Mammary epithelial cell (primary cell): ENCODE measurements at places on chromosomes 7 and 10. TPM values are rescaled to one million over a fixed set of nuclear protein-coding genes. Genes with fewer than 3 reads are reported as not detected.

Gene C10orf90
- not detected for polyA plus RNA-seq

Gene ATRNL1
- polyA plus RNA-seq: 0.06 TPM

Gene OR6V1
- not detected for polyA plus RNA-seq

Gene CCDC172
- not detected for polyA plus RNA-seq

- DNase-seq: peak; percentile 51
Measured at GRCh38 chr7:133676805-133677370, 424.0 kb downstream of the EXOC4 start.

Gene MBL2
- polyA plus RNA-seq: not detected

DNA sequence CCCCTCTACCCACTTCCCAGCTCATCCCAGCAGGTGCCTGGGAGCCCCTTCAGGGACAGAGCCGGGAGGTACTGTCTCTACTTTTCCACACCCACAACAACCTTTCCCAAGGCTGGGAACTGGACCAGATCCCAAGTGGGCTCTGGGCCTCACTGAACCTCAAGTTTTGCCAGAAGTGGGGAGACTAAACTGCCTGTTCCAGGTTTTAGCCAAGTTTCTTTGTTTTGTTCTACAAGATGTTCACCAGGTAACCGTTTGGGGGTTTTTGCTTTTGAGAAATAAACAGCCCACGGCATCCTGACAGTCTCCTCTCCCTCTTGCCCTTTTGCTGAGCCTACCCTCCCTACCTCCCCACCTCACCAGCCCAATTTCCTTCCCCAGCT, 10.6 kb upstream of the EMX2 start:
- no peak for DNase-seq

GRCh38 chr7:3918576-3918975, 617.5 kb downstream of the SDK1 start:
- DNase-seq: no peak

Gene HERPUD2
- polyA plus RNA-seq: 39.4 TPM

DNA sequence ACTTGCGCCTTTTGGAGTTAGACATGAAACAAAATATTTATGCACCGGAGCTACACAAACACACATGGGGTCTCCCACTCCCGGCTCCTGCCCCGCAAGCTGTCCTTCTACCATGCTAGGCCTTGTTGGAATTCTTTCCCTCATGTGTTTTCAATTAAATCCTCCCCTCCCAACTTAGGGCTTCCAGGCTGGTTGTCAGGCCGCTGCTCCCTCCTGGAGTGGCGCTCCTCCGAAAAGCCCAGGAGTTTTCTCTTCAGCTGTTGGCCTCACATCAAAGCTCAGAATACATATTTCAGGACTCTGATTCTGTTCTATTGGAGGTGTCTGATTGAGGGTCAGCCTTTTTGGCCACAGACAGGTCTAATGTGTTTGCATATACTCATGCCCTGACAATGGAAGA, 113.3 kb downstream of the FANK1 start:
- no peak for DNase-seq

Gene TMEM229A
- not detected for polyA plus RNA-seq

GRCh38 chr10:126846959-126847358, 58.3 kb upstream of the DOCK1 start:
- no peak for DNase-seq

- no peak for DNase-seq
Measured at GRCh38 chr7:41199136-41199535, 503.8 kb downstream of the INHBA start.

- no peak for DNase-seq
Measured at GRCh38 chr10:71233482-71233892, 21.1 kb downstream of the UNC5B start.

DNA sequence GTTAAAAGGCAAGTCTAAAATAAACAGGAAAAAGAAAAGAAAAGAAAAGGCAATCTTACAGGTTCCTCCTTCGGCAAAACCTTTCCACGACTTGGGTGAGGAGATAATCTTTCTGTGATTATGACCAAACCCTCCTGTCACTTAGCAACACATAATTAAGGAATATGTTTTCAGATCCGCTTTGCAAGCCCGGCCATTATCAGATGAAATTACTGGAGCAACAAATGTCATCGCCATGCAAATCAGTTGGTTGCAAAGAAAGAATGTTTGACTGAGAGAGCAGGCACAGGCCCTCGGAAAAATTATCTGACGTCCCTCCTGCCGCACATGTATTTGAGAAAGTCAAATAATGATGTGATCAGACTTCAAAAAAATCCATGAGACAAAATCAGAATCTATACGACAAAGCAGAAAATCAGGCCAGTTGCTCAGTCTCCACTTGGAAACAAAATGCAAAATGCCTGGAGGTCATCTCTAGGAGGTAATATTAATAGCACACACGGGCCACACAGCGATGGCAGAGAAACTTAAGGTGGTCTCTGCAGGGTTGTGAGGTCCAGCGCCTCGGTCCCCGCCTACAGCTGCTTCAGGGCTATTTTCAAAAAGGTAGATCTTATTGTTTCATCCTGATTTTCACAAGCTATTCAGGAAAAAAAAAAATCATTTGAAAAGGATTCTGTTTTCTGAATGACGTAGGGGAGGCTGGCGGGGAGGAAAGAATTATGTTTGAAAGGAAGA, 82.7 kb downstream of the ZRANB1 start:
- DNase-seq: no peak

- DNase-seq: no peak
Measured at GRCh38 chr10:19640566-19641263, 175.5 kb upstream of the PLXDC2 start.

Gene SPDYE16
- not detected for polyA plus RNA-seq

DNA sequence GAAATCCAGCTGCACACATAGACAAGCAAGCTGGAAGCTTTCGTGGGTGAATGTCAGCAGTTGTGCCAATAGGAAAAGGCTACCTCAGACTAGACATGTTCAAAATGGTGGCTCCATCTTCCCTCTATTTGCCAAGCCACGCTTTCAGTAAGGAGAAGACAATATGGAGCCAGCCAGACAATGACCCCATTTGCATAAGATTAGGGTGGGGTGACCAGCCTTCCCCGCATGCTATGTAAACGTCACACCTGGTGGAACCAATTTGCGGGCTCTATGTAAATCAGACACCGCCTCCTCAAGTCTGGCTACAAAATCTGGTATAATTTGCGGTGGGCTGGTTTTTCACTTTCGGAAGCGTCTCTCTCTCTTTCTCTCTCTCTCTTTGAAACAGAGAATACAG, 297.4 kb upstream of the PCDH15 start:
- no peak for DNase-seq

Gene FAM149B1
- 16.2 TPM for polyA plus RNA-seq

DNA sequence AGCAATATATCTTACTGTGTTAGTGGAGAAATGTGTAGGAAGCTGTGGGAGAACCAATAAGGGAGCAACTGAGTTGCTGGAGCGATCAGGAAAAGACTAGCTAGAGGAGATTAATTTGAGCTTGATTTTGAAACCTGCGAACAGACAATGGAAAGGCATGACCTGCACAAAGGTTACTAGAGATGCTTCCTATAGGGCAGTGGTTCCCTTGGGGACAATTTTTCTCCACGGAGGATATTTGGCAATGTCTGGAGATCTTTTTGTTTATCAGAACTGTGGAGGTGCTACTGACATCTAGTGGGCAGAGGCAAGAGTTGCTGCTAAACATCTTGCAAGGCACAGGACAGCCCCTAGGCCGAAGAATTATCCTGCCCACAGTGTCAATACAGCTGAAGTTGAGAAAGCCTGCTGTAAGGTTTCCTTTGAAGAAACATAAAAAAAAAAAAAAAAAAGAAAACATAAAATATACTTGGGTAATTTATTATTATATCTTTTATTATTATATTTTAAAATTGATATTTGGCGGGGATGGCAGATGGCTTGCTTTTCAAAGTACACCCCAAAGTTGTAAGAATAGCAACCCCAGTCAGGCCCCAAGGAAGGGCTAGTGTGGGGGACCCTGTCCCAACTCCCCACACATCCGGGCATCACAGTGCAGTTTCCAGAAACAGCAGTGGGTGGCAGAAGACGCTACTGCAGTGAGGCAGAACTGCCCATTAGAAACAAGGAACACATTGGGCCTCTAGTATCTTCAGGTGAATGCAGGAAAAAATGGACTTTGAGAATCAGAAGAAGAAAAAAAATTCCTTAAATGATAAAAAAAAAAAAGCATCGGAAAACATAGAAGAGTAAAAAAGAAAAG, 481.6 kb downstream of the SH2D4B start:
- DNase-seq: peak; percentile 34

Gene ING3
- polyA plus RNA-seq: 7.3 TPM

GRCh38 chr10:98300526-98301229, 32.7 kb upstream of the LOXL4 start:
- no peak for DNase-seq

DNA sequence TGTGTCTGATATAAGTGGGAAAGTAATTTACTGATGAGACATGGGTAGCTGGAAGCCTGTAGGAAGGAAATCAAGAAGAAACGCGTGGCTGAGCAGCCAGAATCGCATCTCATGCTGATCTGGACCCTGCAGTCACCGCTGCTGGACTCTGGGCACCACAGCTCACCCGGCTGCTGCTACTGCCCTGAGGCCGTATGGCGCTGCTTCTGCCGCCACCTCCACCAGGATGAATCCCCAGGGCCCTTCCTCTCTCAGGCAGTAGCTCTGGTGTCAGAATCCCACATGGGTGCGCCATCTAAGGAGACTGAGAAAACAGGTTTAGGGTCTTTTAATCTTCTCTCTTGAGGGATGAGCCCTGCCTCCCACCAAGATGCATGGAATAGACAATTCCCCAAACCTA, 70.3 kb upstream of the AGK start:
- no peak for DNase-seq

DNA sequence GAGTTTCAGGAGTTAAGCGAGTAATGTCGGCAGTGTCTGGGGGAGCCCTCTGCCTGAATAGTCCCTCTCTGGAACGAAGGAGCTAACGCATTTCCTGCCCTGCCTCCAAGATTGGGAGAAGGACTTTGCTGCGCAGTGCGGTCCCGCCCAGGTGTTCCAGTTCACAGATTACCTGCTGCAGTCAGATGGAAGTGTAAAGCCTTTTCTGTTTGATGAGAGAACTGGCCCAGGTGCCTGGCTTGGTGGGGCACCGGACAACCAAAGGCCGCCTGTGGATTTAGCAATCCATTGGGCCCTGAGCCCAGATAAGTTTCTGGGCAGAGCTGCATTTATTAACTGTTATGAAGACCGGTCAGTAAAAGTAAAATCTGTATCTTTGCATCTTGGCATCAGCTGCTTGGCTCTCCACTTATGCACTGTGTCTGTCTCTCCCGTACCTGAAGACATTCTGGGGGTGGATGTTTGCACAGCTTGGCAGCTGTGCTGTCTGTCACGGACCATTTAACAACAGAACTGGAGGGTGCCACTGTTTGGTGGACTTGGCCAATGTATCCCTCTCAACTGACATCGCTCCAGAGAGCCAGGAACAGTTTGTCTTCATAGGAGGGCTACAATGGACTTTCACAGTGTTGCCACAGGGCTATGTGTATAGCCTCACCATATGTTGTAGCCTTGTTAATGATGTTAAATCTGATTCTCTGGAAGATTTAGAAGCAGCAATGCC, 654.7 kb upstream of the ZWINT start:
- no peak for DNase-seq

Gene C7orf33
- polyA plus RNA-seq: not detected

Gene NUTM2B
- polyA plus RNA-seq: 0.52 TPM

DNA sequence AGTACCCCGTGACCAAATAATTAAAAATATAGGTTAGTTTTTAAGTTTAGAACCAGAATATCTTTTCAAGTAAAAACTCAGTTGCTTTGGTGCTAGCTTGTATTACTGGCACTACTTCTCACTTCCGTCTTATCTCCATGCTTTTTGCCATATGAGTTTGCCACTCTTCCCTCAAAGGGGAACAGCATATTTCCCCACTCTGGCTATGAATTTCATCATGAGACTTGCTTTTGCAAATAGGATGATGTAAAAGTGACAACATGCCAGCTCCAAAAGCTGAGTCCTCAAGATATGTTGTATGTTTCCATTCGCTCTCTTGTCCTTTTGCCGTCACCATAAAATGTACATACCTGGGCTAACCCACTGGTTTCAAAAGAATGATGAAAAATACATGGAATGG, 178.1 kb upstream of the SEMA3A start:
- DNase-seq: no peak

DNA sequence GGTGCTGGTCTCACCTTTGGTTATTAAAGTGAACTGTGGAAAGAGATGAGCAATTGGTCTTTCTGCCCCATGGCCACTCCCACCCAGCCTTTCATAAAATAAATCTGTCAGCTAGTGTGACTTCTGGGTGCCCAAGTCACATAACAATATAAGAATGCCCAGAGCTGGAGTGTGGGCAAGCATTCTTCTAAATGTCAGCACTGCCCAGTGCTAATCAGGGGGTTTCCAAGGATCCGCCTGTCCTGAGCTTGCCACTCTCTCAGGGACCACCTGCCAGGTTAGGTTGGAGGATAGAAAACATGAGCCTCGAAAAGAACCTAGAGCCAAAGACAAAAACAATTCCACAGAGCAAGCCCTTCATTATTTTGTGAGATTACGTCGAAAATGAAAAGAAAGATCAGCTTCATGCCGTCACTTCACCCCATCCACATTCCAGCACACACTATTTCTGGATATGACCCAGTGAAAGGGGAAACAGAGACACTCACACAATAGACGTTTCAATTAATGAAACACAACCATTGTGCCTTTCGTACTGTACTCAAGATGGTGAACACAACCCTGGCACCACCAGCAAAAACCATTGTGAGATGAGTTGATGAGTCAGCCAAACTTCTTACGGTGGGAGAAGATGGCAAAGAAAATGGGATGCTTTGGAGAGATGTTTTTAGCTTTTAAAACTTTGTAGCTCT, 30.8 kb downstream of the SCRN1 start:
- DNase-seq: no peak

GRCh38 chr10:71259815-71260501, 47.6 kb downstream of the UNC5B start:
- peak; percentile 23 for DNase-seq

DNA sequence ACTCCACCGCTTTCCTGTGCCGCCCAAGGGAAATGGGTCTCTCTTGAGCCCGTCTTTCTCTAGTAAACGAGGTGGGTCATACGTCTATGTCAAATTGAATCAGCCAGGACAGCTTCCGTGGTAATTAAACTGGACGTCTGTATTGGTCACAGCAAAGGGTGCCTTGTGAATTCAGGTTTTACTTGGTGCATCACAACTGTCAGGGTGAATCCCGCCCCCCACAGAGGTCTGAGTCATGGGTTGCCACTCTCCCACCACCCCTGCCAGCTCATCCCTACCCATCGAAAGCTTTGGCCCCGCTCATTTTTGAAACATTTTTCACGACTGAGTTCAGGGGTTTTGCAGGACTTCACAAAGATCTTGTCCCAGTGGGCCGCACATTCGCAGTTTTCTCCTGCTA, 8.0 kb upstream of the SP8 start:
- DNase-seq: no peak

GRCh38 chr7:77913977-77914607, 115.5 kb downstream of the PHTF2 start:
- no peak for DNase-seq

- peak; percentile 90 for DNase-seq
Measured at GRCh38 chr10:91613411-91614187, 19.3 kb downstream of the PPP1R3C start.

DNA sequence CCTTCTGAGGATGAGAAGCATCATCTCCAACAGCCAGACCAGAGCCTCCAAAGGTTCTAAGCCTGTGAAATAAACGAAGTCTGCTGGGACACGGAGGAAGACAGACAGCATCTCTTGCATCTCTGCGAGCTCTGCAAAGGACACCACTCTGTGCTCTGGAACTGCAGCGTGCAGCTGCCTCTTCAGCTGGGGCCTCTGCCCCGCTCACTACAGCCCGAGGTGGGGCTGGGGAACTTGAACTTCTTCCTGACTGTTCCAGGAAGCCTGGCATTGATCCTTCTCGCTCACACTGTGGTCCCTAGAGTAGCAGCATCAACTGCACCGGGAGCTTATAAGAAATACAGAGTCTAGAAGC, 163.3 kb downstream of the USP6NL start:
- DNase-seq: no peak

Gene SH2D4B
- 0.02 TPM for polyA plus RNA-seq

Gene FANK1
- polyA plus RNA-seq: 3.1 TPM
